IMR-90 (cell line): ENCODE measurements at places on chromosomes 5 and 9.

DNA sequence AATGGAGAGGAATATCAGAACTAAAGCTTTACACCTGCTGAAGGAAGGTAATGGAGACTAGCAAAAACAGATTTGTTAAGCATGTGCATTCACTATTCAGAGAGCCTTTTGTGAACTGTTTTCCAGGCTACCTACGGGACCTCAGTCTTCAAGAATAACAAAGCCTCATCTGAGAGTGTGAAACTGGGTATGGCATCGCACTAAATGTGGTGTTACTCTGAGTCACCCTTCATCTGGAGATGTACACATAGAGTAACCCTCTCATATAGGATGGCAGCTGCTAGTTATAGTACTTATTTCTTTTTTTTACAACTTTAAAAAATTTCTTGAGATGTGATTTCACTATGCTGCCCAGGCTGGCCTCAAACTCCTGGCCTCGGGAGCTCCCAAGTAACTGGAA is 306.8 kb downstream of the ZNF608 start:
- H3K27me3 ChIP-seq = no peaks in the 10 kb centered on the region; the same call in 1 of the 2 replicates
- H3K4me1 ChIP-seq = no peaks in the 10 kb centered on the region
- H3K4me3 ChIP-seq = no peak overlapping the region
- no peaks in the 10 kb centered on the region for H3K36me3 ChIP-seq

DNA sequence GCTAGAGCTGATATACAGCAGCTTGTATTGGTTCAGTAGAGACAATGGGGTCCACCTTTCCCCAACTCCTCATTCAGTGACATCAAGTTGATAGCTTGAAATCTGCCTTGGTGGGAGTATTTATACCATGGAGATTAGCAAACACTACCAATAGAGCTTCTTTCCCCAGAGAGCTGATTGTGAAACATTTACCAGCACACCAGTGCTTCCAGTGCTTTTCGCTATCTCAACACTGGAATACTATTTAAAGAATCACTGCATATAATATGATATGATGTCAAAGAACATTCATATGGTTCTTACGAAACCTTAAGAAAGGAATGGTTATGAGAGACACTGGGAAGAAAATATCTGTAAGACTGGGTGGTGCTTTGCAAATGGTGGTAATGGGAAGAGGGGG is 21.8 kb upstream of the RNF145 start:
- H3K27me3 ChIP-seq = peaks cover 4% of the 10 kb centered on the region; the same call in 1 of the 2 replicates
- peak; percentile 31 for DNase-seq
- no peaks in the 10 kb centered on the region for H3K36me3 ChIP-seq
- H3K4me3 ChIP-seq = no peak overlapping the region

DNA sequence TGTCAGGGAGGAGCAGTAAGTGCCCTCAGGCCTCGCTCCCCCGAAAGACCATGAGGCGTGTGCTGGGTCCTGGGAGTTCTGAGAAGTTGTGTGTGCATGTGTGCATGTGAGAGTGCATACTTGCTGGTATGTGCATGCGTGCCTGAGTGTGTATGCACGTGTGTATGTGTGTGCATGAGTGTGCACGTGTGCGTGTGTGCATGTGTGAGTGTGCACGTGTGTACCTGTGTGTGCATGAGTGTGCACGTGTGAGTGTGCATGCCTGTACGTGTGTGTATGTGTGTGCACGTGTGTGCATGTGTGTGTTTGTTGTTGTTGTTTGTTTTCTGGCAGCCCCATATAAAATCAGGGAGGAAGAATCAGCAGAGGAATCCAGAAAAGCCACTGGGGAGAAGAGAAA is 426.7 kb downstream of the IRX2 start:
- H3K4me1 ChIP-seq = no peaks in the 10 kb centered on the region
- H3K4me3 ChIP-seq = no peak overlapping the region
- H3K36me3 ChIP-seq = no peaks in the 10 kb centered on the region
- H3K27me3 ChIP-seq = no peaks in the 10 kb centered on the region

DNA sequence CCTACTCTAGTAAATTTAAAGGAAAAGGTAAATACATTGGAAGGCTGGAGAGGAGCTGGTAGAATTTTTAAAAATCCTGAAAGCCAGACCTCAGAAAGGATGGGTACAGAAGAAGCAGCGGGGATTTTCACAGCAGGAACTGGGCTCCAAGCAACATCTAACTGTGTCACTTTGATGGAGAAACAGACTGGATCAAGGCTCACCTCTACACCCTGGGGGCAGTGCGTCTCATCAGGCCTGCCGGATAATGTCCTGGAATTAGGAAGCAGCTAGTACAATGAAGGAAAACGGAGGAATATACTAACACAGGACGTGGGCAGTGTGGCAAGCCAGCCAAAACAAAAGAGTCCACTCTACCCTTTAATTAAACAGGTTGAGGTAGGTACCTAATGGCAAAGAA is 463.6 kb downstream of the TAF11L14 start:
- no peaks in the 10 kb centered on the region for H3K36me3 ChIP-seq
- H3K27me3 ChIP-seq = no peaks in the 10 kb centered on the region
- no peak for DNase-seq
- no peaks in the 10 kb centered on the region for H3K4me1 ChIP-seq

GRCh38 chr9:97518909-97519307 is 17.4 kb downstream of the TMOD1 start:
- no peaks in the 10 kb centered on the region for H3K36me3 ChIP-seq
- peaks cover 6% of the 10 kb centered on the region for H3K27me3 ChIP-seq
- H3K4me1 ChIP-seq = peaks cover 10% of the 10 kb centered on the region; the same call in 1 of the 2 replicates
- H3K27ac ChIP-seq = peak overlapping the region; percentile 54; the same call in 1 of the 2 replicates
- no peak overlapping the region for H3K4me3 ChIP-seq

DNA sequence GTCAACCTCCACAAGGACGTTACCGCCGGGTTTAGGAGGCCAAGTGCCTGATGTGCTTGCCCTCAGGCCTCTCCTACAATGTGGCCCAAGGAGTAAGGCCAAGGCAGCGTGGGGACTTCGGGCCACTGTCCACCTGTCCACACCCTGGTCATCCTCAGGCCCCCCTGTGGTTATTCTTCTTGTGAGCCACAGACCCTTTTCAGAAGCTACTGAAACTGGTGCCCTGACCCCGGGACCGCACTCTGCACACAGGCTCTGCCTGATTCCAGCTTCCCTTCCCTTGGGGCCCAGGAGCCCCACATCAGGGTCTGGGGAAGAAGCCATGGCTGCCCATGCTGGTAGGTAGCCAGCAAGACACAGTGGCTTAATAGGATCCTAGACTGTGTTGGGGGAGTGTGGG is 128.8 kb downstream of the OLFM1 start:
- no peak overlapping the region for H3K27ac ChIP-seq
- DNase-seq = no peak
- no peak overlapping the region for H3K4me3 ChIP-seq
- H3K4me1 ChIP-seq = no peaks in the 10 kb centered on the region
- no peaks in the 10 kb centered on the region for H3K27me3 ChIP-seq

GRCh38 chr5:67353500-67354450 is 157.2 kb upstream of the CD180 start:
- no peak for DNase-seq
- H3K36me3 ChIP-seq = no peaks in the 10 kb centered on the region
- H3K4me3 ChIP-seq = no peak overlapping the region
- no peaks in the 10 kb centered on the region for H3K4me1 ChIP-seq

GRCh38 chr5:72938206-72938605 is 17.6 kb upstream of the FCHO2 start:
- H3K4me1 ChIP-seq = no peaks in the 10 kb centered on the region
- H3K4me3 ChIP-seq = no peak overlapping the region
- no peak overlapping the region for H3K27ac ChIP-seq
- no peaks in the 10 kb centered on the region for H3K27me3 ChIP-seq

DNA sequence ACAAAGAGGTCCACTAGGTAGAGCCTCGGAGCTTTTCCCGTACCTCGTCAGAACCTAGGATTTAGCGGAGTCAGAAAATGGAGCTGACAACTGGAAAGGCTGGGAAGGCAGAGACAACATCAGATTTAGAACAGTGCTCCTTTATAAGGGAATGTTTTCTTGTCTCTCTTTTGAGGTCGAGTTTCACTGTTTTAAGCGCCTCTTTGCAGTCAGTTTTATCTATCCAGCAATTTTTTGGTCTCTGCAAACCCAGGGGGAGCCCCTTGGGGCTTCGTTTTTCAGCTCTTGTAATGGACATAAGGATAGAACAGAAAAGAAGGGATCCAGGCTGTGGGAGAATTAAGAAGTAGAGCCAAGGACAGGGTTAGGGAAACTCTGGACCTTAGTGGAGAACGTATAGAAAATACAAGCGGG is 80.5 kb downstream of the FNBP1 start:
- H3K4me3 ChIP-seq = peak overlapping the region; percentile 52
- no peaks in the 10 kb centered on the region for H3K27me3 ChIP-seq
- H3K4me1 ChIP-seq = peaks cover 23% of the 10 kb centered on the region
- H3K27ac ChIP-seq = peak overlapping the region; percentile 84
- peaks cover 7% of the 10 kb centered on the region; the same call in 1 of the 2 replicates for H3K36me3 ChIP-seq

DNA sequence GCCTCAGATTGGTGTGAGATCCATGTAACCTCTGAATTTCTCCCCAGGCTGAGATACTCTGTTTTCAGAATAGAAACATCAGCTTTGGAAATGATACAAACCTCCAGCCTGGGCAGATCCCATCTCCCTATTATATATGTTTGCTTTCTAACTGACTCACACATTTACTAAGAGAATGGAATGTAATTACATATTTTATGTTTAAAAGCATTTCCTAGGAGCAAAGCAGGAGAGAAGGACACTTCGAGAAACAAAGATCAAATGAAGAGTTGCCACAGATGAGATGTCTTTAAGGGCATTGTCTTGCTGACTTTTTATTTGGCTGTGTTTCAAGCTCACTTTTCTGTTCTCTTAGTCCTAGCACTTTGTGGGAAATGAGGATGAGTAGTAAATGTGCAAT is 96.3 kb downstream of the CDH18 start:
- peak overlapping the region; percentile 29; the same call in 1 of the 2 replicates for H3K27ac ChIP-seq
- no peaks in the 10 kb centered on the region for H3K4me1 ChIP-seq
- no peak overlapping the region for H3K4me3 ChIP-seq
- peak; percentile 72 for DNase-seq
